ENCODE measurements at places on chromosomes 5 and 9. TPM values are rescaled to one million over a fixed set of nuclear protein-coding genes. Genes with fewer than 3 reads are reported as not detected.

Gene C7
- 0.88 TPM for total RNA-seq

Gene DOCK8
- total RNA-seq: under 0.01 TPM

Gene FYB1
- under 0.01 TPM for total RNA-seq

Gene CFAP90
- total RNA-seq: 1.1 TPM

Gene PCDHA10
- total RNA-seq: 0.59 TPM

Gene C9orf50
- 0.36 TPM for total RNA-seq

GRCh38 chr5:96843140-96843539, 33.2 kb upstream of the ERAP2 start:
- DNase-seq: no peak
- H3K27ac ChIP-seq: no peak overlapping the region
- H3K4me1 ChIP-seq: no peaks in the 10 kb centered on the region
- no peaks in the 10 kb centered on the region for H3K27me3 ChIP-seq

DNA sequence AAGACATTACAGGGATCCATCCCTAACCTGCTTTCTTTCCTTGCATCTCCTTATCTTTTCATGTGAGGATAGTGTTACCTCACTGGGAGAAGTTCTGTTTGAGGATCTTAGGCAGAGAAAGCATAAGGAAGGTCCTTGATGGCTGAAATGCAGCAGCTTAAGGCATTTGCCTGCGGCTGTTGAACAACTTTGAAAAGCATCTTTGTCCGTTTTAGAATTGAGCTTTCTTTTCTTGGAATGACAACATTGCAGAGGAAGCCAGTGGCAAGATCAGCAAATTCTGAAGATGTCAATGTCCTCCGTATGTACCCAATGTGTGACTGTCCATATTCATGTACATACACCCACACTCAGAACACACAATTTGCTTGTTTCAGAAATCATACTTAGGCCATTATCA, 436.2 kb downstream of the GABRG2 start:
- no peak overlapping the region for H3K4me3 ChIP-seq
- no peak for DNase-seq
- no peaks in the 10 kb centered on the region for H3K36me3 ChIP-seq
- H3K27me3 ChIP-seq: no peaks in the 10 kb centered on the region
- no peak overlapping the region for H3K27ac ChIP-seq
- no peaks in the 10 kb centered on the region for H3K4me1 ChIP-seq

DNA sequence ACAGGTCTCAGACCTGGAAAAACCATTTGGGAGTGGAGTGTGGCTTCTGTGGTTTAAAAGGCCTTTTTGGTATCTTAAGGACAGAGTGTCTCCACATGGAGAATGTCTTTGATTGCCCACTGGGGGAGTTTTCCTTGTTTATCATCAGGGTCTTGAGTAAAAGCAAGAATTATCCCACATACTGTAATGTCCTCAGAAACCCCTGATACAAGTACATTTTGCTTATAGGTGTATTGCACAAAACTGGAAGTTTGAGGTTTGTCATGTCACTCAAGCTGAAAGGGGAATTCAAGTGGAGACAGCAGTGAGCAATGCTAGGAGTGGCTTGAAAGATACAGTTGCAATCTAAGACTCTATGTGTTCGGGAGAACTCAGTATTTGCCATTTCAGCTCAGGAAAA, 62.7 kb upstream of the GRAMD2B start:
- H3K27me3 ChIP-seq: no peaks in the 10 kb centered on the region
- H3K36me3 ChIP-seq: no peaks in the 10 kb centered on the region
- peaks cover 4% of the 10 kb centered on the region for H3K4me1 ChIP-seq

- H3K4me1 ChIP-seq: peaks cover 10% of the 10 kb centered on the region
- H3K4me3 ChIP-seq: no peak overlapping the region
- H3K27me3 ChIP-seq: no peaks in the 10 kb centered on the region
- H3K27ac ChIP-seq: no peak overlapping the region
- H3K36me3 ChIP-seq: no peaks in the 10 kb centered on the region
These were observed 118.4 kb downstream of the ARHGAP26 start for GRCh38 chr5:142888469-142889085.

DNA sequence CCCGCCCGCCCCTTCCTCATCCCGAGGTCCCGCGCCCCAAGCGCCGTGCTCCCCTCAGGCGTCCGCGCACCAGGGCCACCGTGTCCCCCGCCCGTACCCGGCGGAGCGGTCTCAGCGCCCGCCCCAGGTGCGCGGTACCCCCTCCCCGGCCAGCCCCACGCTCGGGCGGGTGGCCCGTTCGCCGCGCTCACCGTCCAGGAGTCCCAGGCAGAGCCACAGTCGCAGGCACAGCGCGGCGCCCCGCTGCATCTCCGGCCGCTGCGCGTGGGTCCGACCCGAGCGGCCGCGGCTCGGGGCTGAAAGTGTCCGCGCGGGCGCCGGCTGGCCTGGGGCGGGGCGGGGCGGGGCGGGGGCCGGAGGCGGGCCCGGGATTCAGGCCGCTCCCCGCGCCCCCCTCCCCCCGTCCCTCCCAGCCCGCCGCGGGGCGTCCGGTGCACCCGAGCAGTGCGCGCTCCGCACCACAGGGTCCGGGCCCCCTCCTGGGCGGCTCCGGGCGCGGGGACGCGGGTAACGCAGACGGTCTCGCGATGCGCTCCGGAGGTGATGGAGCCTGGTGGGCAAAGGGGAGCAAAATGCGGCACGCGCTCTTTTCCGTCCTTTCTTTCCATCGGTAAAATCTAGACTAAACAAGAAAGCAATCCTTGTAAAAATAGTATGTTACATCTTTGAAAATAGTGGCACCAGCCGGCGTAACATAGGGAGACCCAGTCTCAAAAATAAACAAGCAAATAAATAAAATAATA, at the start of gene FLT4:
TSS of gene FLT4 (minus strand) at position 304 of the 743 bp plus-strand sequence. CDS start at position 249, 55 bp downstream.
- H3K27me3 ChIP-seq: peaks cover 37% of the 10 kb centered on the region
- peak within 1 kb of the TSS; percentile 35 for H3K4me3 ChIP-seq
- peak; percentile 74 for DNase-seq
- H3K36me3 ChIP-seq: no peaks in the 10 kb centered on the region
- no peaks in the 10 kb centered on the region for H3K4me1 ChIP-seq

- H3K36me3 ChIP-seq: no peaks in the 10 kb centered on the region
- no peak overlapping the region for H3K4me3 ChIP-seq
- DNase-seq: no peak
- no peaks in the 10 kb centered on the region for H3K4me1 ChIP-seq
- no peaks in the 10 kb centered on the region for H3K27me3 ChIP-seq
These were observed 39.0 kb downstream of the KCNIP1 start for GRCh38 chr5:170542691-170543293.

- no peak overlapping the region for H3K4me3 ChIP-seq
- H3K27me3 ChIP-seq: no peaks in the 10 kb centered on the region
- H3K4me1 ChIP-seq: no peaks in the 10 kb centered on the region
- DNase-seq: no peak
- no peak overlapping the region for H3K27ac ChIP-seq
These were observed 17.7 kb downstream of the S1PR3 start for GRCh38 chr9:89008744-89009545.

DNA sequence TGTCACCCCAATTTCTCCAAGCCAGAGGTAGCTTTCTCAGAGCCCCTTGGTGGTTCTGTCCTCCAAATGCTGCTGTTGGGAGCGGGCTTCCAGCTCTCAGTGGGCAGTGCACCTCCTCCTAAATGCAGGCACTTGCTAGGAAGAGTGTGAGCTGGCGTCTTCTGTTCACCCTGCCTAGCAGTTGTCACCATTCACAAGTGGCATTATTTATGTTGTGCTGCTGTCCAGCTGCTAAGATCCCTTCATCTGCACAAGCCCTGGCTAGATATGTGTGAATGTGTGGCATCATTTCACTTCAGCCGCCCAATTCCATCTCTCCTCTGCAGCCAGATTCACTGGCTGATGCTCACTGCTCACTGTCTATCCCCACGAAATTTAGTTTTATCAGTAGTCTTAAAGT, 43.7 kb downstream of the SLC36A1 start:
- H3K4me3 ChIP-seq: no peak overlapping the region
- peaks cover 22% of the 10 kb centered on the region for H3K36me3 ChIP-seq
- no peak for DNase-seq
- H3K4me1 ChIP-seq: no peaks in the 10 kb centered on the region
- H3K27me3 ChIP-seq: no peaks in the 10 kb centered on the region

DNA sequence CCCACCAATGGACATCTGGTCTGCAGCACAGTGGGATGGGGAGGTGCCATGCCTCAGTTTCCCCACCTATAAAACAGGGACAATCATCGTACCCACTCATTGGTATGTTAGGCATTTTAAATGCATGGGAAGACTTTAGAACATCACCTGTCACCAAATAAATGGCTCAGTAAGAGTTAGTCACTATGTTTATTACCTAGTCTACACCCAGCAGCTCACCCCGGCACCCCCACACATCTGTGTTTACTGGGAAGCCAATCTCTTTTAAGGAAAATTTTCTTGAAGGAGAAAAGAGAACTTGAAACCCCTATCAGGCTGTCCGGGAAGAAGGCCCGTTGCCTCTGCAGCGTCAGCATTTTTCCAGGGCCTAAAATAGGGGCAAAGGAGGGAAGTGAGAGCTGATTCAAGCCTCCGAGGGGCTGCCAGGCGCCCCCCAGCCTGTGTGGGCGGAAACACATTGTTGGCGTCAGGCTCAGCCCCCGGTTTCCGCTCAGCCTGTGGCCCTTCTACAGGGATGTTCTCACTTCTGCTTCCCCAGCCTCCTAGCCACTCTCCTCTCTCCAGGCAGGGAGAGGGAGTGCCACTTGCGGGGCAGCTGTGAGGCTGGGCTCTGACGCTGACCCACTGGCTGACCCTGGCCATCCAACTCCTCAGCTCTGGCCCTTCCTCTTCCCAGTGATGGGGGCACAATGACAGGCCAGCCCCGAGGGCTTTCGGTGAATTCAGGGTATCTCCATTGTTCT, 4.6 kb downstream of the CSF1R start:
- DNase-seq: peak; percentile 81
- H3K4me1 ChIP-seq: peaks cover 8% of the 10 kb centered on the region
- H3K36me3 ChIP-seq: no peaks in the 10 kb centered on the region
- no peak overlapping the region for H3K4me3 ChIP-seq
- H3K27me3 ChIP-seq: no peaks in the 10 kb centered on the region

GRCh38 chr5:112316731-112317130, 102.3 kb downstream of the EPB41L4A start:
- no peaks in the 10 kb centered on the region for H3K36me3 ChIP-seq
- no peaks in the 10 kb centered on the region for H3K4me1 ChIP-seq
- H3K27me3 ChIP-seq: no peaks in the 10 kb centered on the region
- DNase-seq: no peak
- H3K27ac ChIP-seq: no peak overlapping the region

GRCh38 chr5:124962735-124963134, 216.3 kb upstream of the ZNF608 start:
- H3K27me3 ChIP-seq: no peaks in the 10 kb centered on the region
- H3K4me3 ChIP-seq: no peak overlapping the region
- H3K36me3 ChIP-seq: no peaks in the 10 kb centered on the region
- no peak overlapping the region for H3K27ac ChIP-seq

GRCh38 chr5:66897356-66897755, 299.2 kb downstream of the CD180 start:
- H3K4me3 ChIP-seq: no peak overlapping the region
- DNase-seq: no peak
- H3K27me3 ChIP-seq: no peaks in the 10 kb centered on the region
- no peak overlapping the region for H3K27ac ChIP-seq

DNA sequence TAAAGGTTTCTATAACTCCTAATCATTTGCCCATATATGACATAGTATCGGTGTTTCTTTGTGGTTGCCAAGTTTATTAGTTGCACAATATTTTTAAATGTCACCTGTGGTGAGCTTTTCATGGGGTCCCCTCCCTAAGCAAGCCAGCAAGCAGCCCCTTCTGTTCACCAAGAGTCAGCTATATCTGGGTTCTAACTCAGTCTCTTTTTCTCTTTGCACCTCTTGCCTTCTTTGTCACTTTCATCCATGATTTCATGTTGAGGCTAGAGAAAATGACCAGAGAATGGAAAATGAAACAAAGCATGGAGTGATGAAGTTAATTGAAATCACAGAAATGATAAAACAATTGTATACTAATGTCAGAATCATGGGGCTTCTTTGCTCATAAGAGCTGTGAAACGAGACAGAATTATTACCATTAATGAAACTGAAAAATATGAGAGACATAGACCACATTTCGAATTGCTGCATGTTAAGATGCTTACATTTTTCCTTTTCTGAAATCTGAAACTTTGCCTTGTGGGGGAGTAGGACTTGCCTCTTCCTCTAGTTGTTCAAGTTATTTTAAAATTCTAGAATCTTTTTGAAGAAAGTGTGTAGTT, 75.7 kb downstream of the CAMK4 start:
- DNase-seq: no peak
- no peaks in the 10 kb centered on the region for H3K36me3 ChIP-seq
- no peaks in the 10 kb centered on the region for H3K27me3 ChIP-seq
- no peak overlapping the region for H3K4me3 ChIP-seq
- H3K27ac ChIP-seq: no peak overlapping the region

DNA sequence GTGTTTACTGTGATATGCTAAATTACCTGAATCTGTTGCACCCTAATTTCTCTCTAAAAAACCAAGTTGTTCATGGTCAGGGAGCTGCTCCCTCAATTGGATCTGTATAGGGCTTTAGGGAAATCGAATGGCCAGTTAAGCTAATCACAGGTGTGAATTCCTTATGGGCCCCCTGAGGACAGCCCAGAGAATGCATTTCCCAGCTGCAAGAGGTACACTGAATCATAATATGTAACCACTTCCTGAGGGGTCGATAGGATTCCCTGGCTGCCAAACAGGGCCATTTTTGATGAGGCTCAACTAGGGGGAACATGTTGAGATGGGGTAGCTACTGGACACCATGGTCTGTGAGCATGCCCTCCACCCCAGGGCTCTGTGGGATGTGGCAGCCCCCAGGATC, 478.6 kb downstream of the CCDC171 start:
- H3K4me1 ChIP-seq: peaks cover 61% of the 10 kb centered on the region
- H3K27ac ChIP-seq: peak overlapping the region; percentile 86
- H3K36me3 ChIP-seq: no peaks in the 10 kb centered on the region
- DNase-seq: no peak
- H3K27me3 ChIP-seq: no peaks in the 10 kb centered on the region

- no peak overlapping the region for H3K4me3 ChIP-seq
- peak overlapping the region; percentile 19 for H3K27ac ChIP-seq
- peaks cover 39% of the 10 kb centered on the region for H3K4me1 ChIP-seq
- no peaks in the 10 kb centered on the region for H3K36me3 ChIP-seq
- no peak for DNase-seq
- H3K27me3 ChIP-seq: no peaks in the 10 kb centered on the region
These were observed 219.8 kb downstream of the ACTL7B start for GRCh38 chr9:108636013-108636412.

- no peak overlapping the region for H3K4me3 ChIP-seq
- H3K27me3 ChIP-seq: no peaks in the 10 kb centered on the region
- H3K4me1 ChIP-seq: peaks cover 7% of the 10 kb centered on the region
- H3K36me3 ChIP-seq: no peaks in the 10 kb centered on the region
These were observed 10.7 kb upstream of the SLC6A7 start for GRCh38 chr5:150179019-150179620.

DNA sequence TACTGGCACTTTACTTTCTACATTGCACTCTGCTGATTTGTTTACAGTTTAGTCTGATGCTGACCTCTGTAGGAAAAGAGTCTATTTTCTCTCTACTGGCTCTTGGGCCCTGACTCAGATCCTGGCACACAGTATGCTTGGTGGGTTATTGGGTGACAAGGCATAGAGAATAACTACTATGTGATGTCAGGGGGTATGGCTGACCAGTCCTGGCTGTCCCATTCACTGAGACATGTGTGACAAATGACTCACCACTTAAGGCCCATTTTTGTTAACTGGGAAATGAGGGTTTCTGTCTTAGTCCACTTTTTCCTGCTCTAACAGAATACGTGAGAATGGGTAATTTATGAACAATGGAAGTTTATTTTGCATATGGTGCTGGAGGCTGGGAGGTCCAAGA, 66.4 kb downstream of the DAPK1 start:
- peak; percentile 89 for DNase-seq
- no peak overlapping the region for H3K27ac ChIP-seq
- peaks cover 3% of the 10 kb centered on the region for H3K27me3 ChIP-seq
- H3K4me3 ChIP-seq: no peak overlapping the region
- H3K4me1 ChIP-seq: no peaks in the 10 kb centered on the region

- no peaks in the 10 kb centered on the region for H3K36me3 ChIP-seq
- no peaks in the 10 kb centered on the region for H3K27me3 ChIP-seq
- H3K4me3 ChIP-seq: no peak overlapping the region
- H3K4me1 ChIP-seq: no peaks in the 10 kb centered on the region
- DNase-seq: no peak
- H3K27ac ChIP-seq: no peak overlapping the region
These were observed 396.5 kb downstream of the ANXA1 start for GRCh38 chr9:73548201-73548600.

All from osteoblast (primary cell).